Amniotic stem cell (primary cell): ENCODE measurements at places on chromosomes 5 and 9.

GRCh38 chr5:109853377-109853776, 163.7 kb downstream of the MAN2A1 start:
- no peak for DNase-seq

- peak; percentile 29 for DNase-seq
These were observed 19.6 kb upstream of the C5orf47 start for GRCh38 chr5:173969167-173970049.

GRCh38 chr9:304519-305185, 90.0 kb downstream of the DOCK8 start:
- no peak for DNase-seq

DNA sequence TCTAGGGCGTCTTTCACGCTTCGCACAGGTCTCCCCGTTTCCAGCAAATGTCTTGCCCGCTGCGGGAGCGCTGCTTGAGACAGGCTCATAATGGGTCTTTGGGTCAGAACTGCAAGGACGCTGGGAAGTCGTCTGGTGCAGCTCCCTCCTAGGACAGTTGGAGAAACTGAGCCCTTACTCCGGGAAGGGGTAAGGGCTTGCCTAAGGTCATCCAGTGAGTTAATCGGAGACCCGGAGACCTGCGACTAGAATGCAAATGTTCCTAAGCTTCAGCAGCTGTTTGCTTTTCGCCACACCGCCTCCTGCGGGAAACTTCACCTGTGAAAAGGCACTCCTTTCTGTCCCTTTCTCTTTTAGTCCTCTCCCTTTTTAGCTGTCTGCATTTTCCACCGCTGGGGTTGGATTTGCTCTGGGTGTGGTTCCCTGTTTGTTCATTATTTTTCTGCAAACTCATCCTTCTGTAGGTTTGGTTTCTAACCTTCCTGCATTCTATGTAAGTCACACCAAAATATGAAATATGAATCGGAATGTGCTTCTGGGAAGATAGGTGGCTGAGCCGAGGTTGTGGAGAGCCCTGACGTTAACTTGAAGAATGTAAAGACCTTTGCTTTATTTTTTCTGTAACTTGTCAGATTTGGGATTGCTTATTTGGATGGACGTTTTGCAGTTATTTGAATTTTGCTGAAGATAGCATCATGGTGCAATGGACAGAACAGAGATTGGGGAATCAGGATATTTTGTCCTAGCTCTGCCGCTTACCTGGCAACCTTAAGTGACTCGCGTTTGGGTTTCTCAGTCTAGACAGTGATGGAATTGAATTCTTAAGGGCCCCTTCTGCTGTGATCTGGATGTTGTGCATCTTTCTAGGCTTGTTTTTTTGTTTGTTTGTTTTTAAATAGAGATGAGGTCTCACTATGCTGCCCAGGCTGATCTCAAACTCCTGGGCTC, 909 bp downstream of the SLC36A1 start:
- DNase-seq, result no peak

- DNase-seq, result no peak
These were observed 14.0 kb upstream of the SPATA31E1 start for GRCh38 chr9:87868635-87869034.

- no peak for DNase-seq
These were observed 305.0 kb upstream of the CCNH start for GRCh38 chr5:87717761-87718160.

DNA sequence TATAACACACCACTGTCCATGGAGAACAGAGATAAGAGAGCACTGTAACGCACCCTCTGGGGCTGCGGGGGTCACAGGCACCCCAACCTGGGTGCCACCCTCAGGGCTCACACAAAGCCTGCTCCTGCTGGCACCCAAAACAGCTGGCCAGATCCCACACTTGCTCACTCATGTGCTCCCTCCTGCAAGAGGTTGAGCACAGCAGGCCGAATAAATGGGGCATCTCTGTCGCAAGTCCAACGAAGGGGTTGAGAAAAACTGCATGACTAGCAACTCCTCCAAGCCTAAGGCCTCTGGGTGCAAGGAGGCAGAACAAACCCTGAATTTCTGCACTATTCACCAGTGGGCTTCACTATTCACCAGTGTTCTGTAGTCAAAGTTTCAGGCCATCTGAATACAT, 80.3 kb downstream of the SECISBP2 start:
- DNase-seq, result no peak

DNA sequence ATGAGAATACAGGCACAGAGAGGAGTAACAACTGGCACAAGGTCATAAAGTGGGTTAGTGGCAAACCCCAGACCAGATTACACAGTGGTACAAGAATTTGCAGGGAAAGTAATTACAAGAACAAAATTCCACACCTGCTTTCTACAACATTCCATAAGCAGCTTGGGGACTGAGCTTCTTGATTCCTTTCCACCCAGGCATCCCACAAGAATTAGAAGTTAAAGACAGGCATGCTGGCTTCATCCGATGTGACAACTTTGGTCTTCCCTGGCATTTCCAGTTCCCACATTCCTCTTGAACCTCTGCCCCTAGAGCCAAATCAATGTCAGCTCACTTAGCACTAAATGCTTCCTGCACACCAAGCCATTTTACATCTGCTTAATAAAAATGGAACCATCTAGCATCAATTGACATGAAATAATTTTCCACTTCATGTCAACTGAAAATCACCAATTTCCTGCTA, 435.8 kb upstream of the PAPPA start:
- no peak for DNase-seq

DNA sequence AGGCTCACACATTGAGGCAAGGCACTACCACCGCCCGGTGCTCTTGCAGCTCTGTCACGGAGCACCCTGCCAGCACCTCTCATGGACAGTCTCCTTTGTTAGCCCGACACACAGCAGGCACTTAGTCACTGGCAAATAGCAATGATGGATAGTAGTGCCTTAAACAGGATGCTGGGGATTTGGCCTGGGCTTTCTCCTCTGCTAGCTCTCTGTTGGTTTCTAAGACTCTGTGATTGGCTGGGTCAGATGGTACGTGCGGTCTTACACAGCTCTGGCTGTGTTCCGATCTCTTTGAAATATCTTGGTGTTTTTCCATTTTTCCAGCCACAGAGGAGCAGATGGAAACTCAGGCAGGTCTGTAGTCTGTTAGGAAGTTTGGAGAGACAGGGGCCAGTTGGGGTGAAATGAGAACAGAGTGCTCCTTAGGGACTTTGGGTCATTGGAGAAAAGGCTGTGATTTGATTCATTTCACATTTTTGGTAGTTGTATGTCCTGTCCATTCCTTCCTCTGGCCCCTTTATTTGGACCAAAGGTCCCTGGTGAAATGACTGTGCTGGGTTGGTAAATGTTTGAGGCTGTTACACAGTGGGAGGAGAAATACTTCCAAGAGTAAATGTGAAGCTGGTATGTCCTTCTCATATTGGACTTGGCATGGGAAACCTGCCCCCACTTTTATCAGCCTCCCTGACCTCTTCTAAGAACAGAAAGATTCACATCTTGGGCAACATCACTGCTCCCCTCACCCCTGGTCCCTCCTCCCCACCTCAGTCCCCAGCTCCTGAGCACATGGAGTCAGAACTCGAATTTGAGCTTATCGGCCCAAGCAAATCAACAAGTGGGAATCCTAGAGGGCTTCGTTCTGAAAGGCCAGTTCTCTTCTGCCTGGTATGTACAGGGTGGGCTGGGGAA, 3.4 kb downstream of the SMIM3 start:
- peak; percentile 71 for DNase-seq

GRCh38 chr5:51225789-51226742, 157.2 kb upstream of the ISL1 start:
- DNase-seq, result no peak

GRCh38 chr9:96344458-96345180, 38.9 kb downstream of the SLC35D2 start:
- DNase-seq, result peak; percentile 48

GRCh38 chr9:71896761-71897160, 14.2 kb downstream of the ABHD17B start:
- no peak for DNase-seq

- no peak for DNase-seq
These were observed 3.2 kb downstream of the CRHBP start for GRCh38 chr5:76956033-76956432.

- DNase-seq, result no peak
These were observed 44.5 kb downstream of the SPRY4 start for GRCh38 chr5:142280066-142281007.

DNA sequence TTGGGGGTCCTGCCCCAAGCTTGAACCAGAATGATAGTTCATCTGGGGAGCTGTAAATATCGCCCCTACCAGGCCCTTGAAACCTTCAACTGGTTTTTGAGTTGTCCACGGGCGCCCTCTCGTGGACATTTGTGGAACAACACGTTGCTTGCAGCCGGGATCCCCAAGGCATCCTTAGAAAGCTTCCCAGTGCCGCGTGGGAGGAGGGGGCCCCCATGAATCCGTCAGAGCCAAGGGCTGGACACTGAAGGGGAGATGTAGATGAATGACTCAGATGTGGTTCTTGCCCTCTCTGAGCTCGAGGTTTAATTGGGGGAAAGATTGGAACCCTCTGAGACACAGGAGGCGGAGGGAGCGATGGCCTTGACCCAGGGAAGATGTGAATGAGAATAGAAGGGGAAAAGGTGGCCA, 31.8 kb upstream of the ORM1 start:
- DNase-seq, result peak; percentile 27

DNA sequence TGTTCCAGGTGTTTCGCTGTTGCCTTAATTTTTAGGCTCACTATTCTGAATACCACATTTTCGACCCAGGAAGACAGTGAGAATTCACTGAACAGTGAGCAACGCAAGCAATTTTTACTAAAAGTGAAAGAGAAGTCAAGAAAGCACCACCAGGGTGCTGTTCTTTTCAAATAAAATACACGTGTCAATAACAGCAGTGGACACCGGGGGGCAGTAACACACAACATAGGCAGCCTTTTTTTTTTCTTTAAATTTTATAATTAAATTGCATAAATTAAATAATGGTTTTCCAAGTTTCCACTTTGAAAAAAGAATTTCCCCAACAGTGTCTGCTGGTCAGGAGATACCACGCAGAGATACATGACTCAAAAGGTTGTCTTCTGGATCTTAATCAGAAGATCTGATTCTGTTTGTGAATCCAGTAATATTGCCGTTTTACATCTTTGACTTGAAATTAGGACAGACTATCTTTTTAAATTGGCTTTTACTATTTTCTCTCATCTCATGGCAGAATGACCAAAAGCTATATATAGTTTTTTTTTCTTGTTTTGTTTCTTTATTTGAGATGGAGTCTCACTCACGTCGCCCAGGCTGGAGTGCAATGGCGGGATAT, 47.1 kb upstream of the SH3GL2 start:
- DNase-seq, result peak; percentile 39

GRCh38 chr5:139787257-139787567, 8.4 kb upstream of the PSD2 start:
- DNase-seq, result no peak

GRCh38 chr9:71692337-71692736, 76.0 kb downstream of the CEMIP2 start:
- DNase-seq, result no peak

DNA sequence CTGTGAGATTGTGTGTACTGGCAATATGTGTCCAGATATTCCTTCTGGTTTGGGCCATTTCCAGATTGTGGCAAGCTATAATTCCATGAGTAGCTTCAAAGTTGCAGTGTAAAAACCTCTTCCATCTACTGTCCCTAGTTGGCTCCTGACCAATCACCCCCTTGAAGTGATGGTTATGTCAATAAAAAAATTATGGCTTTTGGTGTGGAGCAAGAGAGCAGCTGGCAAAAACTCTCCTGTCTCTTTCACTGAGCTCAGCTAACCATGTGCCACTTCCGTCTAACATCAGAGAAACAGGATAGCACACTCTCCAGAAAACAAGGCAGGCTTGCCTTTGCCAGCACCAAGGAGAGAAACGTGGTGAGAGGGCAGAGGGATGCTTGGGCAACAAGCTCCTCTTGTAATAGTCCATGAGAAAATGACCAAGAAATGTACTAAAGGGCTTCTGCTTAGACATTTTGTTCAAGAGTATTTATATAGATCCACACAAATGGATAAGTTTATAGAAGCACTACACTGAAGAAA, 914.4 kb upstream of the SEMA6A start:
- DNase-seq, result no peak

GRCh38 chr9:127921557-127922120, 4.8 kb upstream of the ST6GALNAC4 start:
- DNase-seq, result no peak

- no peak for DNase-seq
These were observed 159.8 kb upstream of the MVB12B start for GRCh38 chr9:126166866-126167265.

DNA sequence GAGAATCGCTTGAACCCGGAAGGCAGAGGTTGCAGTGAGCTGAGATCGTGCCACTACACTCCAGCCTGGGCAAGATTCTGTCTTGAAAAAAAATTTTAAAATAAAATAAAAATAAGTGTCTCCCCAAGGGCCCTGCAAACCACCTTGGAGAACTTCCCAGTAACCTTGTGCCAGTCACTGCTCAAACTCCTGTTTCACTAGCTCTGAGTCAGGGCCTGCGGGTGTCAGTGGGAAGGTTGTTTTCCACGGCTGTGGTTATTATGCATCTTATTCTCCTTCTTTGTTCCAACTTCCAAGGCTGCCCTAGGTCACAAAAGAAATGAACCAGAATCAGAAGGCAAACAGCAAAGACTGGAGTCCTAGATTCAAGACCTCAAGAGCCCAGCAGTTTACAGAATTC, 246.7 kb downstream of the ADAMTSL1 start:
- no peak for DNase-seq

- DNase-seq, result peak; percentile 43
These were observed 111.5 kb upstream of the BASP1 start for GRCh38 chr5:17105744-17106418.

GRCh38 chr5:73412597-73412988, 36.0 kb downstream of the FOXD1 start:
- DNase-seq, result no peak
